ENCODE measurements at places on chromosomes 12 and 14. TPM values are rescaled to one million over a fixed set of nuclear protein-coding genes. Genes with fewer than 3 reads are reported as not detected.

GRCh38 chr12:538731-539539 is 79.2 kb downstream of the B4GALNT3 start:
- no peak for DNase-seq

DNA sequence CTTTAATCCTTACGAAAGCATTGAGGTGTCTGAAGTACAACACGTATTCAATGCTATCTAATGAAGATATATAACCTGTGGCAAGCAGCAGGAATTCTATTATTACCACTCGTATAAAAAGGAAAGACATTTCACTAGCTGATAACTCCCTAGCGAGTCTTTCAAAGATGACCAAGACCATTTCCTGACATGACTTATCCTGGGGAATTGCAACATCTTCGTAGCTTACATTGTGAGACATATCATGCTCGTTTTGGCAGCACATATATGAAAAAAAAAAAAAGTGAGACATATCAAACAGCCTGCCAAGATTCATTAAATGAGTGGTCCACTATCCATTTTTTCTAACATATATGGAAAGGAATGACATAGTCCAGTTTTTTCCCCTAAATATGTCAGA is 337.0 kb downstream of the FSCB start:
- no peak for DNase-seq

DNA sequence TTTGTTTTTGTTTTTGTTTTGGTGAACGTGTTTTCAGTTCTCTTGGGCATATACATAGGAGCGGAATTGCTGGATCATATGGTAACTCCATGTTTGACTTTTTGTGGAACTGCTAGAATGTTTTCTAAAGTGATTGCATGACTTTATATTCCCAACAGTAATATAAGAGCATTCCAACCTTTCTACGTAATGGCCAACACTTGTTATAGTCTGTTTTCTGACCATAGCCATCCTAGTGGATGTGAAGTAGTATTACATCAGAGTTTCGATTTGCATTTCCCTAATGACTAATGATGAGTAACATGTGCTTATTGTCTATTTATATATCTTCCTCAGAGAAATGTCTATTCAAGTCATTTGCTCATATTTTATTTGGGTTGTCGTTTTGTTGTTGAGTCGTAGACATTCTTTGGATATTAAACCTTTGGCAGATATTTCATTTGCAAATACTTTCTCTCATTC is 268.7 kb downstream of the AEBP2 start:
- DNase-seq = no peak

The TAC3 gene
- total RNA-seq = not detected
